CD4-positive, alpha-beta T cell (primary cell): ENCODE measurements at places on chromosomes 2 and 18.

DNA sequence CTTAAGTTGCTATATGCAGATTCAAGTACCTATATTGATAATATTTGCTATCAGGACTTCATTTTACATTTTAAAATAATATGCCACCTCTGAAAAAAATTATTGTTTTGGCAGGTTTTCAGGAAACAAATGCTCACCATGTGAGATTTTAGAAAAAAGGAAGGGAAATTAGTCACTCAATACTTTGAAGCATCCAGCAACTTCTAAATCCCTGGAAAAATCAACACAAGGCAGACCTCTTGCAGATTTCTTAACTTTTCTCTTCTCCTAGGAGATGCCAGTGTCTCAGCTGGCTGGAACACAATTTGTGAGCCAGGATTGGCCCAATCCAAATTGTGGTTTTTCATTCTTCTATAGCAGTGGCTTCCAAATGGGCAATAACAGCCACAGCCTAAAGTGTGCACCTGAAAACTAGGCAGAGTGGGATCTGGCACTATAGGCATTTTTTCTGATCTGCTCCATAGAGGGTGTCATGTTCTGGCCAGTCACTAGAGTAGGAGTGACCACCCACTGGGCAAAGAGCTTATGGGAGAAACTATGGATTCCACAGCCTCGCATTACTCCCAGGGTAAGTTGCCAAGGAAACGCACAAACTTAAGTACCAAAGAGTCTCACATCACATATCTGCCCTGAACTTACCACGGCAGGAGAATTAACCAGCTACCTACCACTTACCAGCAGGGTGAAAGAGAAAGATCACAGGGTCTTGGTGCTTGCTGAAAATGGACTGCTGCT, 28.1 kb upstream of the THOC1 start:
- no peak overlapping the region for H3K4me3 ChIP-seq
- no peak for DNase-seq
- H3K27me3 ChIP-seq: no peaks in the 10 kb centered on the region
- H3K27ac ChIP-seq: no peak overlapping the region
- H3K4me1 ChIP-seq: no peaks in the 10 kb centered on the region
- no peaks in the 10 kb centered on the region for H3K36me3 ChIP-seq

GRCh38 chr2:233407771-233408181, 53.5 kb downstream of the DGKD start:
- H3K27ac ChIP-seq: no peak overlapping the region
- no peak overlapping the region for H3K4me3 ChIP-seq
- H3K27me3 ChIP-seq: no peaks in the 10 kb centered on the region

GRCh38 chr2:99662761-99663341, 173.0 kb upstream of the REV1 start:
- H3K27me3 ChIP-seq: no peaks in the 10 kb centered on the region
- H3K36me3 ChIP-seq: no peaks in the 10 kb centered on the region
- no peaks in the 10 kb centered on the region for H3K4me1 ChIP-seq
- H3K4me3 ChIP-seq: no peak overlapping the region
- no peak overlapping the region for H3K27ac ChIP-seq

- no peak overlapping the region for H3K27ac ChIP-seq
- no peak for DNase-seq
- no peaks in the 10 kb centered on the region for H3K27me3 ChIP-seq
- no peak overlapping the region for H3K4me3 ChIP-seq
- H3K4me1 ChIP-seq: peaks cover 33% of the 10 kb centered on the region
- no peaks in the 10 kb centered on the region for H3K36me3 ChIP-seq
These were observed 62.8 kb upstream of the YWHAQ start for GRCh38 chr2:9693646-9694045.

GRCh38 chr2:216608525-216608924, 24.7 kb upstream of the IGFBP2 start:
- no peak overlapping the region for H3K27ac ChIP-seq
- no peak for DNase-seq
- no peak overlapping the region for H3K4me3 ChIP-seq
- H3K27me3 ChIP-seq: no peaks in the 10 kb centered on the region
- peaks cover 4% of the 10 kb centered on the region for H3K4me1 ChIP-seq

- no peak for DNase-seq
- no peak overlapping the region for H3K27ac ChIP-seq
- H3K27me3 ChIP-seq: peaks cover 8% of the 10 kb centered on the region
- H3K4me3 ChIP-seq: no peak overlapping the region
These were observed 158.9 kb downstream of the MSH2 start for GRCh38 chr2:47561906-47562305.

GRCh38 chr18:62450546-62451410, 72.0 kb upstream of the ZCCHC2 start:
- DNase-seq: no peak
- H3K4me1 ChIP-seq: peaks cover 8% of the 10 kb centered on the region
- H3K36me3 ChIP-seq: no peaks in the 10 kb centered on the region
- H3K4me3 ChIP-seq: no peak overlapping the region
- H3K27me3 ChIP-seq: peaks cover 6% of the 10 kb centered on the region
- H3K27ac ChIP-seq: no peak overlapping the region

DNA sequence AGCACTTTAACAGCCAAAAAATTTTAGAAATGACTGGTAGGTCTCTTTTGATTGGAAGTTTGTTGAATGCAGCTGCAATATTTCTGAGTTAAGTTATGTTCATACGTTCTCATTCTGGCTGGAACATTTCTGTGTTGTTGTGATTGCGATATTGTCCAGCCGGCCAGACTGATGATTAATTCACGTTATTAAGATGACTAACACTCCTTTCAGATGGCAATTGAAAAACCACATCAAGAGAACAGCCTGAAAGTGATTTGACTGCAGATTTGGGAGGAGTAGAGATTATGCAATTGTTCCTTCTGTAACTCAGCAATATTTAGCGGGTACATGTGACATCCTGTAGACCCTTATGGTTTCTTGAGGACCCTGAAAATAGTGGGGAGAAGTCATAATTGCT, 133.7 kb downstream of the FBXO15 start:
- no peaks in the 10 kb centered on the region for H3K4me1 ChIP-seq
- H3K27ac ChIP-seq: no peak overlapping the region
- H3K27me3 ChIP-seq: no peaks in the 10 kb centered on the region
- H3K36me3 ChIP-seq: no peaks in the 10 kb centered on the region
- H3K4me3 ChIP-seq: no peak overlapping the region
- DNase-seq: peak; percentile 15

DNA sequence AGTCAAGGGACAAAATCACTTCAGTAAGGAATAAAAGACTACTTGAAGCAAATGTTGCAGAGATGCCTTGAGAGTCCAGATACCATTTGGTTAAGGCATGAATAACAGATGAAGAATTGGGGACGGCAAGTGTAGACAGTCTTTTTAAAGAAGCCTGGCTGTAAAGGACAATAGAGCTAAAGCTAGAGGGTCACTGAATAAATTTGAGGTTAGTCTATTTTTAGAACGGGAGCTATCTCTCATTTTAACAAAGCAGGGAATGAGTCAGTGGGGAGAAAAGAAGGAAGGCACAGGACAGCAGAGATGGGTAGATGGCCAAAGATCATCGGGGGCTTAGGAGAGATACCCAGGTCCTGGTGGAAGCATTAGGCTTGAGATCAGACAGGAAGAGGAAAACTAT, 30.6 kb upstream of the CHN1 start:
- H3K36me3 ChIP-seq: no peaks in the 10 kb centered on the region
- H3K27me3 ChIP-seq: no peaks in the 10 kb centered on the region
- H3K4me1 ChIP-seq: no peaks in the 10 kb centered on the region

GRCh38 chr2:118989481-118989880, 47.5 kb downstream of the MARCO start:
- DNase-seq: no peak
- no peak overlapping the region for H3K4me3 ChIP-seq
- H3K27me3 ChIP-seq: no peaks in the 10 kb centered on the region
- no peak overlapping the region for H3K27ac ChIP-seq

DNA sequence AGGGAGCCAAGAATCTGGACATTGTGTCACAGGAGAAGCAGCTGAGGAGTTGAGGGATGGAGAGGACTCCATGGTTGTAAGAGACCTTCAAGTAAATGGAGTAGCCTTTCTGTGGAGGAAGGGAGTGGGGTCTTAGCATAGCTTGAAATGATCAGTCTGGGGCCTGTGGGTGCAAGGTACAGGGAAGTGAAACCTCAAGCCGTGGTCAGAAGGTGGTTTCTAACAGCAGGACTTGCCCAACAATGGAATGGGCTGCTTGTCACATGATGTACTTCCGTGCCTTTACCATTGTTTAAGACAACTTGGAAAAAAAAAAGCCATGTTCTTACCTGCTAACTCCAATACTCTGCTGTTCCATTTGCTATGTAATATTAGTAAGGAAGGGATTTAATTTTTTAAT, 140.7 kb downstream of the LDLRAD4 start:
- H3K4me1 ChIP-seq: no peaks in the 10 kb centered on the region
- H3K27ac ChIP-seq: no peak overlapping the region
- no peaks in the 10 kb centered on the region for H3K27me3 ChIP-seq
- DNase-seq: no peak

GRCh38 chr2:20573620-20574422, 77.1 kb downstream of the HS1BP3 start:
- no peak overlapping the region for H3K4me3 ChIP-seq
- no peak overlapping the region for H3K27ac ChIP-seq
- DNase-seq: no peak
- H3K36me3 ChIP-seq: no peaks in the 10 kb centered on the region
